Activated gamma-delta T cell treated with Interleukin-2 at 50 U/mL for 16 hours (primary cell): ENCODE measurements at places on chromosomes 7 and 10.

DNA sequence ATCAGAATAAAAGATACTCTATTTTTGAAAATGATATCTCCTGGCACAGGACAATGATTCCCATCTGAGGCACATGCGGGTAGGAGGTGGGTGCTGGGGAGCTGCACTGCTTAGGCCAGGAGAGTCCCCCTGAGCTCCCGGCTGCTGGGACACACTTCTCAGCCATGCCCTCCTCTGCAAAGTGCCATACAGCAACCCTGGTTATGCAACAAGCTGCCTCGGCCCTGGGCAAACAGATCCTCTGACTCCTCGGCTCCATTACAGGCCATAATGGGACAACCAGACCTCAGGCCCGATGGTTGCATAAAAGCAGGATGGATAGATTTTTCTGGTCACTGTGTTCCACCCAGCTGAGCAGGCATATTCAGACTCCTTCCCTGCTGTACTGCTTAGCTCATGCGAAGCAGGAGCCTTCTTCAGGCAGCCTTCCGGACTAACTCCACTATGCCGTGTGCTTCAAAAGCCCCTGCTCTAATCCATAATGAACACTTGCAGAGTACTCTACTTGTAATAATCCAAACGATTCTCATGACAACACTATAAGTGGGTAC, 6.5 kb upstream of the LEP start:
- DNase-seq: no peak

DNA sequence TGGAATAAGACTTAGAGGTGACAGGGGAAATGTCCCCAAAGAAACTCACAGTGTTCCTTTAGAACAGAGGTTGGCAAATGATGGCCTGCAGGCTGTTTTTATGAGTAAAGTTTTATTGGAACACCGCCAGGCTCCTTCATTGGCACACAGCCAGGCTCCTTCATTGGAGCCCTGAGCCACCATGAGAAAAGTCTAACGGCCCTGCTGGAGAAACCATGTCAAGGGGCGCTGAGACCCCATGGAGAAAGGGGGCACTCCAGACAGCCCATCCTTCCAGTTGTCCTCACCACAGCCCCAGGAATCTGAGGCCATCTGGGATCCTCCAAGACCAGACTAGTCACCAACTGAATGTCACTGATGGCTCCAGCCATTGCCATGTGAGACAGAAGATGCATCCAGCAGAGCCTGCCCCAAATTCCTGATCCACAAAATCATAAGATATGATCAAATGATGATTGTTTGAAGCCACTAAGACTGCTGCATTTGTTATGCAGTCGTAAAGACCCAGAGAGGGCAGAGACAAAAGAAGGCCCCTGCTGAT, 88.2 kb upstream of the GPR26 start:
- DNase-seq: no peak

DNA sequence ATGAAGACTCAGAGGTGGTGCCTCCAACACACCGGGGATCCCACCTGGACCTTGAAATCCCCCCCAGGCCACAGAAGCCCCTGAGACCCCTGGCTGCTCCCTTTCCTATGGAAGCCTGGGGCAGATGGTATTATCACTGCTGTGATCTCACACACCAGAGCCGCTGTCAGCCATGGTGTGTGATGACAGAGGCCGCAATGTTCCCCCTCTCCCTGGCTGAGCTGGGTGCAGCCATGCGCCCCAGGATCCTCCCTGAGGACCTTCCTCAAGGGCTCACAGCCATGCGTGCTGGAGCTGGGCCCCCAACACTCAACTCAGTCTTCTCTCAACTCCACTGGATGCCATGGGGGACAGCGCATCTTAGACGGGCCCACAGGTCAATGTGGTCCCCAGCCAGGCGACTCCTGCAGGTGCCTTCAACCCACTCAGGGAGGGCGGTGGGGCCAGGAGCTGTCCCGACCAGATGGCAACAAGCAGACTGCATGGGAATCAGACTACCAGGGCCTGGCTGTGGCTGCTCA, 44.9 kb downstream of the VIPR2 start:
- no peak for DNase-seq

- DNase-seq: no peak
These were observed 179.6 kb downstream of the CELF2 start for GRCh38 chr10:11197266-11197712.

GRCh38 chr7:45601094-45601493, 26.9 kb downstream of the ADCY1 start:
- DNase-seq: no peak
